ENCODE measurements at places on chromosomes 4 and X.

DNA sequence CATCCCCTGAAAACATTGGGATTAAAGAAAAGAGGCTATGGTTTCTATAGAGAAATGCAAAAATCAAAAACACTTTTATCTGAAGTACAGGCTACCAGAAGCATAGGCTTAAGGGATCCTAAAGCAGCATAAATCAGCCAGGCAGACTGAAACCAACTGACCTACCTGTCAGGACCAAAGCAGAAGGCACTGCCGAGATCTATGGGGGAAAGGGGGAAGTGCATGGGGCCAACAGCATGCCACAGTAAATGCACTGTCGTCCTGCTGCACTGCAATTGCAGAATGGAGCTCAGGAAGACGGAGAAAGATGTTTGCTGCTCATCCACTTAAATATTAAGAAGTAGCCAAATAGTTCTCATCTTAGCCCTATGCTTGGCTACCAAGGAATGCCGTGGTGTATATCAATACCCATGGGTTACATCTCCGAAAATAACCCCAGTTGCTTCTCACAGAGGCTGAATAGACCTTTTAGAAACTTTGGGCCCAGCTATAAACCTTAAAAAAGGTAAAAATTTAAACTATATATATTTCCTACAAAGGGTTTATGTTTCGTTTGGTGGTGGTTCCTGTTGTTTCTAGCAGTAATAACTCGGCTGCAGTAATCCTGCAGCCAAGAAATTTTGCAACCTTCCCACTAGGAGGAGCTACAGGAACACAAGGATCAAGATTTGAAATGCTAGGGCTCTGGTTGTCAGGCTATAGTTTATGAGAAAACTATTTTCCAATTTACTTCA is 312.2 kb upstream of the DIAPH2 start:
- DNase-seq = peak; percentile 61

DNA sequence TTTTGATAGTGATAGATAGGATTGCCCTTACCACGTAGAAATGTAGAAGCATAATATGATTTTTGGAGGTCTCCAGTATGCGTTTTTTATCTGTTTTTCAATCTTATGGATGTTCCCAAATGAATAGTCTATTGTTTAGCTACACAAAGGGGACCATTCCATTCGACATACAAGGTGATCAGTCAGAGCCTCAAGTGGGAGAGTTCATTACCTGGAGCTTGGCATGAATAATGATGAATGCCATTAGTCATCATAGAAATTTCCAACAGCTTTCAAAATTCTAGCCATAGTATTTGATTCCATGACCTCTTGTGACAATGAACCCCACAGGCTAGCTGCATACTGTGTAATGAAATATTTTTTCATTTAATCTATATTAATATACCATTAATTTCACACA is 123.6 kb downstream of the PDHA2 start:
- no peak for DNase-seq

DNA sequence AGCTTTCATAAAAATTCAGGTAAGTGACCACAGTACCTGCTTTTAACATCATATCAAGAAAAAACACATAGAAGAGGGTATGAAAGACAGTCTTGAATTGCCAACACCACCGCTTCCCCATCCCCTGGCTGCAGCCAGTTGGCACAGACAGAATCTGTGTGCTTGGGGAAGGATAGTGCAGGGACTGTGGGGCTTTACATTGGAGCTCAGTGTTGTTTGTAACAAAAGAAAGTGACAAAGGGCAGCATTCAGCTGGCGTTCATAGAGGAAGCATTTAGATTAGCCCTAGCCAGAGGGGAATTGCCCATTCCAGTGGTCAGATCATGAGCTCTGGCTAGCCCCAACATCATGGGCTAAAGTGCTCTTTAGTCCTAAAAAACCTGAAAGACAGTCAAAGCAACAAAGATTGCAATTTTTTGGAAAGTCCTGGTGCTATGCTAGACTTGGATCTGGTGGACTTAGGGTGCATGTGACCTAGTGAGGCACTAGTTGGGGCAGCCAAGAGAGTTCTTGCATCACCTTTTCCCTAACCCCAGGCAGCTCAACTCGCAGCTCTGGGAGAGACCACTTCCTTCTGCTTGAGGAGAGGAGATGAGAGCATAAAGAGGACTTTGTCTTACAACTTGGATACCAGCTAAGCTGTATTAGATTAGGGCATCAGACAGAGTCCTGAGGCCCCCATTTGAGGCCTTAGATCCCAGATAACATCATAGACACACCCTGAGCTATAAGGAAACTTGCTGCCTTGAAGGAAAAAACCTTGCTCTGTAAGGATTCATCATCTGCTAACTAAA is 1602.4 kb upstream of the ADGRL3 start:
- no peak for DNase-seq

DNA sequence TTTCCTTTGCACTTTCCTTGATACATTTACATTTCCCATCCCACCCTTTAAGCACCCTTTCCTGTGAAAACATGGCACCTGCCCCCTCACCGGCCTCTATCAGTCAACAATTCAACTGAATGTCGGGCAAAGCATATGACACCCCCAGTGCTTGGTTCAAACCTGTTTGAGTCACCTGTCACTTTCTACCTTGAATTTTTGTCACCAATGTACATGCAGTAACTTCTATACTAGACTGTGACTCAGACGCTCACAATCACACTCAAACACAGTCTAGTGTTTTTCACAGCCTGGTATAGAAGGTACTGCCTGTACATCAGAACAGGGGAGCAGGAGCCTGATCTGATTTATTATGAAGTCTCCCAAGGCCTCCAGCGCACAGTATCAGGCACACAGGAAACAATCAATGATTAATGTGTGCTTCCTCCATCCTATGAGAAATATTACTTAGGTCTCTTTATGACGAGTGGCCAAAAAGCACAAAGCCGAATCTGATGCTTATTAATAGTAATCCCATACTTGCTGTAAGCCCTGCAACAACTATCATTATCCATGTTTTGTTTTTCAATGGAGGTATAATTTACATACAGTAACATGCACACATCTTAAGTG is 49.2 kb upstream of the FAM9C start:
- no peak for DNase-seq

DNA sequence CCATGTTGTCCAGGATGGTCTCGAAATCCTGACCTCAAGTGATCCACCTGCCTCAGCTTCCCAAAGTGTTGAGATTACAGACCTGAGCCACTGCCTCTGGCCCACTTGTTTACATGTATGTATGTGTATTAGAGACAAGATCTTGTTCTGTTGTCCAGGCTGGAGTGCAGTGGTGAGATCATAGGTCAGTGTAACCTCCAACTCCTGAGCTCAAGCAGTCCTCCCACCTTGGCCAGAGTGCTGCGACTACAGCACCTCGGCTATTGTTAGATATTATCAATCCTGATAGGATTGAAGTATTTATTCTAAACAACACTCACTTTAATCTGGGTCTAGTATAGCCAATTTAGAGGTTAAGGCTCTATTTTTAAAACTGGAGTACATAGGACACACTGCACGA is 36.0 kb downstream of the PAGE1 start:
- DNase-seq = no peak

GRCh38 chr4:130393231-130393630 is 1297.3 kb downstream of the C4orf33 start:
- DNase-seq = no peak

- DNase-seq = no peak
Observed at GRCh38 chr4:77636902-77637301, 31.3 kb downstream of the CXCL13 start.

- DNase-seq = no peak
Observed at GRCh38 chr4:100633269-100633668, 115.4 kb upstream of the EMCN start.

DNA sequence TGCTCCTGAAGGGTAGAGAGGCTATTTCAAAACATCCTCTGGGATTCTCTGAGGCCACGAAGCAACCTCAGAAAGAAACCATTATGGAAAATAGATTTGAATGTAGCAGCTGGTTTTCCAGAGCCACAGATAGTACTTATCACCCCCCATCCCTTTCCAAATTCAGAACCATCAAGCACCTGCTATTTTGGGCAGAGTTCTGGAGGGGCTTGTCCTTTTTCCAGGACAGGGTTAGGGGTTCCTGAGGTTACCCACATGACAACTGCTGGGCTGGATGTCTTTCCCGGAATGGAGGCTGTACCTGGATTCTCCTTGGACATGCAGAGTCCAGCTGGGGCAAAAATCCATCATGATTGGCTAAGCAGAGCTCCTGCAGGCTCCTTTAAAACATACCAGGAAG is 22.0 kb upstream of the ZXDA start:
- no peak for DNase-seq

DNA sequence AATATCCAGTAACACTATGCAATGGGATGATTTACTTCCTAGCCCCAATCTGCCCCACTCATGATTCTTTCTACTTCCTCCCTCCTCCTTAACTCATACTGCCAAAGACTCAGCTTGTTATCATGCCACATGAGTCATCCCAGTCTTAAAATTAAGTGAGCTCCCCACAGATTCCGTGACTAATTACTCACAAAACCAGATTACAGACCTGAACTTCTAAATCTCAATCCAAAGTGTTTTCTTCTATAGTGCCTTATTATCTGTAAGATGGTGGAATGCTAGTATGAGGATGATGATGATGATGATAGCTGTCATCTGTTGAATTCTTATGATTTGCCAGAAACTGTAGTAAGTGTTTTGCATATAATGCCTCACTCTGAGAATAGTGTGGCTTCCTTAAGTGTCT is 27.7 kb upstream of the GPC3 start:
- DNase-seq = no peak

DNA sequence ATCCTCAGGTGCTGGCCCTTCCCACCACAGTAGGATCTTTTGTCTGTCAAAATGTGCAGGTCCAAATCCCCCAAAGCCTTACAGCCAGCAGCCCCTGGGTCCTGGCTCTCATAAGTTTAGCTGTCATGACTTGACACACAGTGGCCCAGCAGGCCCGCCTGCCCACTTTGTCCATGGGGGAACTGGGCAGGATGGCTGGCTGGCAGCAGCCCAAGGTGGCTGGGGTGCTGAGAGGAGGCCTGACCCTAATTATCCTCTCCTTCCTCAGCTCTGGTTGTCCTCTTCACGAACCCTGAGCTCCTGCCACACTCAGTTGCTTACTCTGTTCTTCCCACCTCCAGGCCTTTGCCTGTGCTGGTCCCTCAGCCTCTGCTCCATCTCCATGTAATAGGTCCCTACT is 46.4 kb upstream of the PJA1 start:
- DNase-seq = no peak

DNA sequence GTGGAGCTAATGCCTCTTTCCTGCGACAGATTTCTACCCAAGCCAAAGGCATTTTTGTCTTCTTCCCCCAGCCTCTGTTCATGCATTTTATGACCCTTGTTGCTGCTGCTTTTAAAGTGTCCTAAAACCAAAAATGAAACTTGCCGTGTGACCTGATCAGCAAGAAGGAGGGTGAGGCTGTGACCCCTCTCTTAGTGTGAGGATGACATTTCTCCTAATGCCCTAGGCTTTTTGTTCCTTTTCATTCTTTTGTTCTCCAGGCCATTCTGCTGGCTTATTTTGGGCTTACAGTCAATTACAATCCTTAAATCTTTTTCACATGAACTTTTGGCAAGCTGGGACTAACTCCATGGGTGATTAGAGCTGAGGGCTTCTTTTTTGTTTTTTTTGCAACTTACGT is 34.4 kb downstream of the PTTG2 start:
- DNase-seq = no peak

DNA sequence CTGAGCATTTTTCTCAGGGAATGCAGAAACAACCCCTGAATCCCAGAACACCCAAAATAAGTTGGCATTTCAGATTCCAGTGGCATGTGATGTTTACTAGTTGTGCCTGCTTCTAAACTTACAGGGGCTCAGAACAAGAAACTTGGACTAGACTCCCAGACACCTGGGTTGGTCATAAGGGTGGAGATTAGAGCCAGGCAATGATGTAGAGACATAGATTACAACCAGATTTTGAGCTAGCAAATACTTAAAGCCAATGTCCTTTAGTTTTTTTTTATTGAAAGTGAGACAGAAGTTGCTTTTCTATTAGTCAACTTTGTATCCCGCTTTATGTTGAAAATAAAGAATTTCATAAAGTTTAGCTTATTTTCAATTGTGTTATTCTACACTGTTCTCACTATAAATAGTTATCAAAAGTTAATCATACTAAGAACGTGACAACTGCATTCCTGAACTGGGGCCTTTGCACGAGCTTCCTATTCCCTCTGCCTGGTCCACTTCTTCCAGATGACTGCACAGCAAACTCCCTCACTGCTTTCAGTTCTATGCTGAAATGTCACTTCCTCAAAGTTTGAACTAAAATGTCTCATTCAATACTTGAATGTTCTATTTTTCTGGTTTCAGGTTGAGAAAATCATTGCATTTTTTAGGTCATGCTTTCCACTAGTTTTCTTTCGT is 224.7 kb upstream of the PPP1R2C start:
- DNase-seq = no peak

DNA sequence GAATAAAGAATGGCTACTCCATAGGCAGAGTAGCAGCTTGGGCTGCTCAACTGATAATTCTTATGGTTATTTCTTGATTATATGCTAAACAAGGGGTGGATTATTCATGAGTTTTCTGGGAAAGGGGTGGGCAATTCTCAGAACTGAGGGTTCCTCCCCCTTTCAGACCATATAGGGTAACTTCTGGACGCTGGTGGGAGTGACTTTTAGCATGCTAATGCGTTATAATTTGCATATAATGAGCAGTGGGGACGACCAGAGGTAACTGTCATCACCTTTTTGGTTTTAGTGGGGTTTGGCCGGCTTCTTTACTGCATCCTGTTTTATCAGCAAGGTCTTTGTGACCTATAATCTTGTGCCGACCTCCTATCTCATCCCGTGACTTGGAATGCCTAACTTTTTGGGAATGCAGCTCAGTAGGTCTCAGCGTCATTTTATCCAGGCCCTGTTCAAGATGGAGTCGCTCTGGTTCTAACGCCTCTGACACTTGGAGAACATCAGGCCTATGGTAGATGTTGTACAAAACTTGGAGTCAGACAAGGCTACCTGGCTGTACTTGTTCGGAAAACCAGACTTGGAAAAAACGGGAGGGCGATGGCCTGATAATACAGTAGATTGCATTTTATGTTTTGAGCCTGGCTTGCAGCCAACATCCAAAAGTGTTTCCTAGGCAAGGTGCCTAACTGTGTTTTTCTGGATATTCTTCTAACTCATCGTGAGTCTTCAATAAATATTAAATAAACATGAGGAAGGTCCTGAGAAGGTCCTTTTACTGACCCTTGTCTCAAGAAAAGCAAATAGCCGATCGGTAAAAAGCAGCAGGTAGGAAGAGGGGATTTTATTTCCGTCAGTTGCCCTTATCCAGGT is 1.8 kb upstream of the TMEM164 start:
- DNase-seq = peak; percentile 35

DNA sequence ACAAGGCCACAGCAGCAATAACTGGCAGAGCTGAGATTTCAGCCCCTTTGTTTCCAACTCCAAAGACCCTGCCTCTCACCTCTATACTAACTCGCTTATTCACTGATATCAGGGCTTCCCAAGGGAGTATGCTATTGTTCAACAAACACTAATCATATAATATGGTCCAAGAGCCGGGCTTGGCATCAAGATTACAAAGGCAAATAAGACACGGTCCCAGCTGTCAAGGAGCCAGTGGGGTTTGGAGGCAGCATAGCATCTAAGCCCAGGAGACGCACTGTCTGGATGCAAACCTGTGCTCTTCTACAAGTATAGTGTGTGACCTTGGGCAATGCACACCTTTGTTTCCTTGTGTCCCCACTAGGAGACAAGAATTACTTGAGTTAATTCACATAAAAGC is 28.7 kb downstream of the PAPSS1 start:
- DNase-seq = no peak

- DNase-seq = no peak
Observed at GRCh38 chr4:3253808-3254207, 4.8 kb downstream of the MSANTD1 start.
